HEK293T (cell line): ENCODE measurements at places on chromosomes 12 and 14.

DNA sequence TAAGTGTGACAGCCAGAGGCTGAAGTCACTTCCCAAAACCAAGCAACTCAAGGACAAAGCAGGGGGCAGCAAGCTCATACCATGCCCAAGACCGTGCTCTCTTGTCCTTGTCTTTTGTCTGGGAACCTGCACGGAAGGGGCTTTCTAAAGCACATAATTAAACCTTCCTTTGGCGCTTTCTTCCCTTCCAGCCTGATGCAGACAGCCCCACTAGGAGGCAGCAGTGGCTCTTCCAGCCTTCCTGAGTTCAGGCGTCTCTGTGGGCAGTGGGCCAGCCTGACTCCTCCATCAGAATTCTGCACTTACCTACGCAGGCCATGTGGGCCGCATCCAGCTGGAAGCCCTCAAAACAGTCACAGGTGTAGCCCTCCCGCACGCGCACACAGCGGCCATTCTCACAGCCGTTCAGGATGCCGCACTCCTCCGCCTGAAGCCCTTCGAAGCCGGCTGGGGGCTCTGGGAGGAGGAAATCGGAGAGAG, 7.6 kb downstream of the ISCA2 start:
- peak; percentile 71 for DNase-seq

- DNase-seq, result no peak
Measured at GRCh38 chr14:93858896-93859295, 68.2 kb upstream of the FAM181A start.

DNA sequence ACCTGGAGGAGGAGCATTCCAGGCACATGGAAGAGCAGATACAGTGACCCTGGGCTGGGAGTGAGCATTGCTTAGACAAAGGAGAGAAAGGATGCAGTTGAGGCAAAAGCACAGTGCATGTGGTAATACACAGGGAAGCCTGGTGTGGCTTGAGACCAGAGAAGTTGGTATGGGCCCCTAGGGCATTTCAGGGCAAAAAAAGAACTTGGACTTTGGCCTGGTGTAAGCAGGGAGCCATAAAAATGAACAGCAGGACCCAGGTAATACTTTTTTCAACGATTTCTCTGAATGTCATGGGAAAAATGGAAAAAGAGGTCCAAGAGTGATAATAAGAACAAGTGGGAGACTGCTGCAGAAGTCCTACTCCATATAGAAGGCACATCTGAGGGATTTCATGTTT, 163.9 kb downstream of the ASCL4 start:
- DNase-seq, result no peak

GRCh38 chr12:104667139-104667538, 210.4 kb downstream of the CHST11 start:
- no peak for DNase-seq

DNA sequence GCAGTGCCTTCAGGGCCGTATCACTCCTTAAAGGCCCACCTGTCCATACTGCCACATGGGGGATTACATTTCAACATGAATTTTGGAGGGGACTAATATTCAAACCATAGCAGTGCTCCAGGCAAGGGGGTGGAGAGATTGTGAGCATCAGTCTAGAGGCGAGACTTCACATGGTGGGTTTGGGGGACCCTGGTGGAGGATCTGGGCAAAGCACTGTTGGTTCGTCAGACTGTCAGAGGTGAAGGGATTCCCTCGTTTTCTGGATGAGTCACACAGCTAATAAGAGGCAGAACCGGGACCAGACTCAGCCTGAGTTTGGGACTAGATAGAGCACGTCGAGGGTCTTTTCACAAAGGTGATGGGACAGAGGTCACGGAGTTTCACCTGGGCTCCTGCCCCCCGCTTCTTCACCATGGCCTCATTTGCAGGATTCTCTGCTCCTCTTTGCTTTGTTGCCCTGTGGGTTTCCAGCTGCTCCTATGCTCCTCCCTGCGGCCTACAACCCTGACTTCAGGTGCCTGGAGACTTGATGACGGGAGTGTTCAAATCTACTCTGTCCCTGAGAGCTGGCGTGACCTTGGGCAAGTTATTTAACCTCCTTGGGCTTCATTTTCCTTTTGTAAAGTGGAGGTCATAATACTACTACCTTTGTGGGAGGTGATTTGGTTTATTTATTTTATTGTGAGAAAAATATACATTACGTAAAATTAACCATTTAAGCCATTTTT, 41.5 kb downstream of the TEAD4 start:
- DNase-seq, result peak; percentile 31

DNA sequence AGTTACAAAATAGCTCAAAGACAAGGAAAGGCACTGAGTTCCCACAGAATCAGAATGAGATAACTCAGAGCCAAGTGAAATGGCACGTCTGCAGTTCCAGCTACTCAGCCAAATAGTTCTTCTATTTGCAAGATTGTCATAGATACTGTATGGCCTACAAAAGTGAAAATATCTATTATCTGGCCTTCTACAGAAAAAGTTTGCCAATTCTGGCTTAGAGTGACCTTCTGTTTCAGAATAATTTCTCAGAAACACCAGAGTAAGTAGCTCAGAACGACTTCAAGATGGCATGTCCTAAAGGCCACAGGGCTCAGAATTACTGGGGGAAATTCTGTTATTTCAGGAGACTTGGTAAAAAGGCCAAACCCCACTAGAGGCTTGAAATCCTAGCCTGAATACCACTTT, 10.7 kb upstream of the RTRAF start:
- no peak for DNase-seq

DNA sequence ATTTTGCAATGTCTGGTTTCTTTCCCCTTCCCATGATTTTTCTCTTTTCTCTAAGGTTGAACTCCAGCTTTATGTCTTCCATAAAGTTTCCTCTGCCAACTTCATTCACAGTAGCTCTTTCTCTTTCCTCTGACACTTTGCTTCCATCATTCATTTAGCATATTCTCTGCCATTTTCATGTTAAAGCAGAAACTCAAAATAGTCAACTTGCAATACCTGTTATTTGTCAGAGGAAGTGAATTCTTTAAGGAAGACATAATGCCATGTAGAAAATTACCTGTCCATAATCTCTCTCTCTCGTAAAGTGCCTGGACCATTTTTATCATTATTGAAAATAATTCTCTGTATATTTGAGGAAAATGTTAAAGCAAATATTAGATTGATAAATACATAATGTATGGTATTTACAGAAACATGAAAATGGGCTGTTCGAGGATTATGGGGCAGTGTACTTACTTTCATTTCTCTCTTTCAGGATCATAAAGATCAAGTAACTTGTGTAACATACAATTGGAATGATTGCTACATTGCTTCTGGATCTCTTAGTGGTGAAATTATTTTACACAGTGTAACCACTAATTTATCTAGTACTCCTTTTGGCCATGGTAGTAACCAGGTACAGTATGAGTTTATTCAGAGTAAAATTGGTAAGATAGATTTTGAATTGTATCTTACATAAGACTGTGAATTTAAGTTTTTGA, 12.6 kb downstream of the NEDD1 start:
- DNase-seq, result no peak

- no peak for DNase-seq
Measured at GRCh38 chr12:95151406-95151805, 65.9 kb downstream of the FGD6 start.

GRCh38 chr14:37081218-37081617, 91.2 kb downstream of the SLC25A21 start:
- DNase-seq, result no peak

GRCh38 chr12:66033151-66033550, 97.4 kb downstream of the LLPH start:
- DNase-seq, result no peak

DNA sequence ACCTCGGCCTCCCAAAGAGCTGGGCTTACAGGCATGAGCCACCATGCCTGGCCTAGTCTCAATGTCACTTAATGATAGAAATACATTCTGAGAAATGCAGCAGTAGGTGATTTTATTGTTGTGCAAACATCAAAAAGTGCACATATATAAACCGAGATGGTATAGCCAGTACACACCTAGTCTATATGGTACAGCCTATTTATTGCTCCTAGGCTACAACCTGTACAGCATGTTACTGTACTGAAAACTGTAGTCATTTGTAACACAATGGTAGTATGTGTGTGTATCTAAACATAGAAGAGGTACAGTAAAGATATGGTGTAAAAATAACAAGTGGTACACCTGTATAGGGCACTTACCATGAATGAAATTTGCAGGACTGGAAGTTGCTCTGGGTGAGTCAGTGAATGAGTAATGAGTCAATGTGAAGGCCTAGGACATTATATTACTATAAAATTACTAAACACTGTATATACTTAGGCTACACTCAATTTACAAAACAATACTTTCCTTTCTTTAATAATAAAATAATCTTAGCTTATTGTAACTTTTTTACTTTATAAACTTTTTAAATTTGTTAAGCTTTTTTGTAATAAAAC, 166.7 kb upstream of the SYT1 start:
- DNase-seq, result no peak

- no peak for DNase-seq
Measured at GRCh38 chr12:109140560-109140959, 24.2 kb downstream of the ACACB start.

- DNase-seq, result no peak
Measured at GRCh38 chr12:91630596-91631293, 448.1 kb upstream of the DCN start.

DNA sequence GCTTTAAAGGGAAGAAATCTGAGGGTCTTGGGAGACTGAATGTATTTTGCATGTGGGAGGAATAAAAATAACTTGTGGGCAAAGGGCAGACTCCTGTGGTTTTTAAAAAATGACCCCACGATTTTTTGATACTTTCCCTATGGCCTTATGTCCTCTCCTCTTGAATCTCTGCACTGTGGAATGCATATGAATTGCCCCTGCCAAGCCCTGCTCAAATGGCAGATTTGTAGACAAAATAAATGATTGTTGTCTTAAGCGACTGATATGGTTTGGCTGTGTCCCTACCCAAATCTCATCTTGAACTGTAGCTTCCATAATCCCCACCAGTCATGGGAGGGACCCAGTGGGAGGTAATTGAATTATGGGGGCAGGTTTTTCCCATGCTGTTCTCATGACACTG, 223.8 kb downstream of the DACT1 start:
- no peak for DNase-seq

DNA sequence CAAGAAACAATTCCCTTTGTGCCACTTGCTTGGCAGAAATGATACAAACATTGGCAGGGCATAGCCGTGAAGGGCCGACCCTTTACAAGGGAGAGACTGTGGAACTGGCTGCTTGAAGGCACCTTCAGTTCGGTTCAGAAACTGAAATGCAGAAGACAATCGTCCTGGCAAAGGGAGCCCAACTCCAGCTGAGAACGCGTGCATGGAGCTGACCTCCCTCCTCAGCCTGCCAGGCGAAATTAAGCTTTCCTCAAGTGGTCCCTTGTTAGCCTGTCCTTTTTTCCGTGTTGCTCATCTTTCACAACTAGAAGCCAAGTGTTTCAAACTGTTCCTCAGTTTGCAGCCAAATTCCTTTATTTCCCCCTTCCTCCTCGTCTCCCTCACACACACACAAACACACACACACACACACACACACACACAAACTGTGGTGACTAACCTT, 8.1 kb downstream of the LGR5 start:
- DNase-seq, result no peak

- DNase-seq, result no peak
Measured at GRCh38 chr12:46415552-46415951, 43.0 kb upstream of the SLC38A2 start.

- no peak for DNase-seq
Measured at GRCh38 chr12:28937196-28937595, 211.9 kb upstream of the FAR2 start.

DNA sequence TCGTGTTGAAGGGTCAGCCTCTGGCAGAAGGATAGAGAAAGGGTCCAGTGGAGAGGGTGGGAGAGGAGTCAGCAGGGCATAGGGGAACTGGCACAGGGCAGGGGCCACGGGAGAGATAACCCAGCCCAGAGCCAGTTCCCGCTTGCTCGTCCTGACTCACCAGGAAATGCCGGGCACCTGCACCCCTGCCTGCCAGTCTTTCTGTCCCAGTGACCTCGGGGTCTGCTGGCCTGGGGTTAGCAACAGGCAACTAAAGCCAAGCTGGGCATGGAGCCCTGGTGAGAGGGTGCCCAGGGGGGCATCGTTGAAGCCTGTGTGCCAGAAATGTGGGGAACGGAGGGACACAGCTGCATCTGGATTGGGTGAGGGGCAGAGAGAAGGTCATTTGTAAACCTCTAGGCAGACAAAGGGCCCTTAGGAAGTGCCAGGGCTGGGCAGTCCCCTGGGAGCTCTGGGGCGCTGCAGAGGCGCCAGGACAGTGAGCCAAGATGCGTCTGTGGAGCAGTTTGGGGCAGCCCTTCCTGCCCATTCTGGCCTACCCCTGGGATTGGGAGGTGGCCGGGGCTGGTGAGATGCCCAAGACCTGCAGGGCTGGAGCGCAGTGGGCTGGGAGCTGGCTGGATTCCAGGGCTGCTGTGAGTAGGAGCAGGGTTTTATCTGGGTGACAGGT, 5.5 kb downstream of the TNFAIP2 start:
- DNase-seq, result no peak

DNA sequence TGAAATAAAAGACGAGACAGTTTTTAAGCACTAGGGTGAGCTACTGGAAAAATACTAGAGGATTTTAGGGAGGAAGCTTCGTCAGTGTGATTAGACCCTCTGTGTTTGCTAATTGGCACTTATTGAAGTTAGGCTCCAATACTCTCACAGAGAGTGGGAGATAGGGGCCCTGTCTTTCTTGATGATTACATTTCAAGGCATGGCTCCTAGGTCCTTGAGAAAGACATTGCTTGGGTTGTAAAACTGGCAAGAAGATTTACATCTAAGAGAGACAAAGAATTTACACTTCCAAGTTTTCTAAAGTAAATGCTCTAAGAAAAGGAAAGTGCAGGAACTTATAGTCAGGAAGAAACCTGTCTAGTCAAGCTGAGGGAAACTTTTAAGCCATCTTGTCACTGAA, 183.2 kb downstream of the C12orf50 start:
- no peak for DNase-seq

GRCh38 chr12:90947869-90948268, 7.1 kb downstream of the CCER1 start:
- no peak for DNase-seq

GRCh38 chr12:117361347-117361751, at the start of gene NOS1:
Gene NOS1, minus strand, starts transcription at chr12:117361626. Its CDS starts 30,557 bp downstream, at chr12:117331069.
- DNase-seq, result no peak

- DNase-seq, result no peak
Measured at GRCh38 chr12:106149096-106149784, 10.5 kb upstream of the NUAK1 start.

GRCh38 chr12:121224591-121224990, 14.7 kb downstream of the P2RX4 start:
- no peak for DNase-seq

GRCh38 chr14:35883677-35884293, 57.6 kb downstream of the BRMS1L start:
- peak; percentile 23 for DNase-seq

GRCh38 chr14:61537563-61538463, 157.5 kb upstream of the HIF1A start:
- no peak for DNase-seq

DNA sequence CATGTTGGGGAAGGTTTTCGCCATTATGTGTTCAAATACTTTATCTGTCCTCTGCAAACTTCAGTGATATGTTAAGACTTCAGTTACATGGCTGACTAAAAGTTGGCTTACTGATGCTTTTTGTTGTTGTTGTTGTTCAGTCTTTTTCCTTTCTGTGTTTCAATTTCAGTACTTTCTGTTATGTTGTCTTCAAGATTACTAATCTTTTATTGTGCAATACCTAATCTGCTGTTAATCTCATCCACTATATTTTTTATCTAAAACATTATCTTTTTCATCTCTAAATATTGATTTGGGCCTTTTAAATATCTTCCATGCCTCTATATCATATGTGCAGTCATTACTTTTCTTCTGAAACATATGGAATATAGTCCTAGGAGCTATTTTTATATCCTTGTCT, 7.0 kb downstream of the CGRRF1 start:
- no peak for DNase-seq

GRCh38 chr12:3998968-3999792, 126.0 kb upstream of the PARP11 start:
- no peak for DNase-seq
